Keratinocyte (primary cell): ENCODE measurements at places on chromosomes 4 and X.

GRCh38 chr4:89048906-89049601, 7.9 kb downstream of the FAM13A start:
- DNase-seq = no peak

DNA sequence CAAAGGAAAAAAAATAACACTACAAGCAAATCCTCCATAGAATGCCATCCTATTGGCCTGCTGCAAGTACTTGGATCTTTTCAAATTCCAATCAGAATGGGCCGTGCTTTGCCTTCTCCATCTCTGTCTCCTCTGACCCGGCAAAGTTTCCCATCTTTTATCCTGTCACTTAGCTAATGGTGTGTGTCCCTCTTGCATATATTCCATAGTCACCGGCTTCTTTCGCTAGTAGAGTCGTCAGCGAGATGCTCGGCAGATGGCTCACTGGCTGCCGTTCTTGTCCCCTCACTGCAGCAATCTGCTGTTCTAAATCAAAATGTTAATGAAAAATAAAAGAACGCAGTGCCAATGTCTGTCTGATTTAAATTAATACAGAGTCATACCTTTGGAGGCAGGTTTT, 22.1 kb downstream of the GRIA3 start:
- no peak for DNase-seq

- DNase-seq = no peak
These were observed 11.1 kb upstream of the GPM6A start for GRCh38 chr4:175823015-175823742.

- DNase-seq = no peak
These were observed 321.3 kb downstream of the LDB2 start for GRCh38 chr4:16577177-16577576.

DNA sequence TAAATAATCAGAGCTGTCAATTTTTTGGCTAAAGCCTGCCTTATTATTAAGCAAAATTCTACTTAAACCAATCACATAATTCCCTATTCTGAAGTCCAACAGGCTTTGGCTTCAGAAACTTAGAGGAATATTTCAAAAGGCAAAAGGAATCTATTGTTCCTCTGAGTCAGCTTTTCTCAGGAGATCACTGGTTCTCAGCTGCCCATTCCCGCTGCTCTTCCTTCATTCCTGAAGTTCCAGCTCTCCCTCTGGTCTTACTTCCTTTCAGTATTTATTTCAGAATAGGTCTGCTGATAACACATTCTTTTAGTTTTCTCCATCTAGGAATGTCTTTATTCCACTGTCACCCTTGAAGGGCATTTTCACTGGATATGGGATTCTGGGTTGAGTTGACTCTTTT, 133.7 kb downstream of the SOWAHB start:
- DNase-seq = no peak

- DNase-seq = no peak
These were observed 163.6 kb downstream of the FBXO8 start for GRCh38 chr4:174119830-174120229.

DNA sequence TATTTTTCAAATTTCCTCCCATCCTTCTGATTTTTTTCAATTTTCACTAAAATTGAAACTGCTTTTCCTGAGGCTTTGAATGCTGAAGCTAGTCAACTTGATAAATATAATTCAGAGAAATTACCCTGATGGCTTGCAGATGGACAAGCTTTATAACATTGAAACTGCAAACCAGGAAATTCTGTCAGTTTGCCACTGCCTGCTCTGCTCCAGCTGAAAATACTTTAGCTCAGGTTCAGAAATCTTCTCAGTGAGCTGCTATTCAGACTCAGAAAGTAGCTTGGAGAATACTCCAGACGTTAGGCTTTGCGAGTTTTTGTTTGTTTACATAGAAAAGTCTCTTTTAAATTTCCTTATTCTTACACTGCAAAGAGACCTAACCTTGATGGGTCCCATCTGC, 1574.7 kb downstream of the STIM2 start:
- DNase-seq = no peak

DNA sequence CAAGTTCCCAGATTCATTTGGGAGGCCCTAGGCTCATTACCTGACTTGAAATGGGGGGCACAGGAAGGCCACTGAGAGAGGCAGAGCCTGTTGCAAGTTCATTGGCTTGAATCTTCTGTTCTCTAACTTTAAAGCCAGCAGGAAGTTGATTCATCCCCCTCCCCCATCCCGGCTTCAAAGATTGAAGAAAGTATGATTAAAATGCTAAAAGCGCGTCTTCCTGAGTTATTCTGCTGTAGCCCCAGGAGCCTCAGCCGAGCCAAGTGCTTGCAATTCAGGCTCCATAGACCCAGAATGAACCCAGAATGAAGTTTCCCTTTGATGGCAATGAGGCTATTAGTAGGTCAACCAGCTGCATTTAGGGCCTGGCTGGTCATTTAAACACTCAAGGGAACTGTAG, 14.7 kb downstream of the CHST7 start:
- DNase-seq = no peak

- no peak for DNase-seq
These were observed 996.3 kb downstream of the FSTL5 start for GRCh38 chr4:161167539-161167938.

- no peak for DNase-seq
These were observed 7.7 kb upstream of the ASB9 start for GRCh38 chrX:15277604-15278003.

DNA sequence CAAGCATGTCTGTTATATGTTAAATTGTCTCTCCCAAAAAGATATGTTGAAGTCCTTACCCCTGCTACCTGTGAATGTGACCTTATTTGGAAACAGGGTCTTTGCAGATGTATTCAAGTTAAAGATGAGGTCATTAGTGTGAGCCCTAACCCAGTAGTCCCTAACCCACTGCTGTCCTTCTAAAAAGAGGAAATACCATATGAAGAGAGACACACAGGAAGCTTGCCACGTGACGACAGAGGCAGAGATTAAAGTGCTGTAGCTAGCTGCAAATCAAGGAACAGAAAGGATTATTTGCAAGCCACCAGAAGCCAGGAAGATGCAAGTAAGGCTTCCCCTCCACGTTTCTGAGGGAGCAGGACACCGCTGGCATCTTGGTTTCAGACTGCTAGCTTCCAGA, 150.1 kb downstream of the HNRNPD start:
- DNase-seq = no peak
